Heart right ventricle (tissue), 16 donors: ENCODE measurements at places on chromosomes 1 and 21. TPM values are rescaled to one million over a fixed set of nuclear protein-coding genes. Genes with fewer than 3 reads are reported as not detected.
A peak's percentile ranks its signal among the peaks of the same experiment; 100 is the strongest.

- no peak for DNase-seq
Observed at GRCh38 chr1:21550097-21550496, 40.9 kb downstream of the ALPL start.

DNA sequence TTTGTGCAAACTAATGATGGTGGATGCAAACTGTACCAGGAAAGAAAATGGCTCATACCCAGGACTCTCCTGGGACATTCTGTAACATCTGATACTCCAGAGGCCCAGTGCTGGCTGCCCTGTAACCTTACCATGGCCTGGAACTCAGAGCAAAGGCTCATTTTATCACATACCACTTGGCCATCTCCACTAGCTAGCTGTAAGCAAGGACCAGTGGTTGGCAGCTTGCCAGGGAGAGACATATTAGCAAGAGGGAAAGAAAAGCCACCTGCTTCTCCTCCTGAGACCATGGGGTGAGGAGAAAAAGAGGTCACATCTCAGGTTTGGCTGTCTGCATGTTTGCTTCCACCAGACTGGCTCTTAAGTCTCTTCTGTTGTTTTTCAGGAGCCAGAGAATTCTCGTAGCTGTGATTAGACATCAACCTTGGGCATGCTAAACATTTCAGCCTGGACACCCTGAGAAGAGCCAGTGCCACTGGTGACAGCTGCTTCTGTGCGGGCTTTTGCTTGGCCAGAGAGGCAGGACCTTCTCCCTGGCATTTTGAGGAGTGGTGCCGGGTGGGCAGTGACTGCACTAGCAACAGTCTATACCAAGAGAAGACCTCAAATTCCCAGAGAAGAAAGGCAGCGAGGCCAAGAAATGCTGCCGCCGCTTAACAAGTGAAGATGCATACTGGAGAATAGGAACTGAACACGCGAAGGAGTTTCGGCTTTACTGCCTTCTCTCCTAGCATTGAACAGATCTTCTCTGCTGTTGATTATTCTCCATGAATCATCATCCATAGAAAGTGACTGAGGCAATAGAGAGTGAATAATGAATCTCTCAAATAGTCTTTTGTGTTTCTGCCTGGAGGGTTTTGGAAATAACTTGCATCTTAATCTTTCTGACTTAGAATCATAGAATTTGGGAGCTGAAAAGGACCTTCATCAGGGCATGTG is 6.7 kb upstream of the INKA2 start:
- DNase-seq, result no peak

- no peak for DNase-seq
Observed at GRCh38 chr1:156420205-156421061, 51.4 kb downstream of the RHBG start.

DNA sequence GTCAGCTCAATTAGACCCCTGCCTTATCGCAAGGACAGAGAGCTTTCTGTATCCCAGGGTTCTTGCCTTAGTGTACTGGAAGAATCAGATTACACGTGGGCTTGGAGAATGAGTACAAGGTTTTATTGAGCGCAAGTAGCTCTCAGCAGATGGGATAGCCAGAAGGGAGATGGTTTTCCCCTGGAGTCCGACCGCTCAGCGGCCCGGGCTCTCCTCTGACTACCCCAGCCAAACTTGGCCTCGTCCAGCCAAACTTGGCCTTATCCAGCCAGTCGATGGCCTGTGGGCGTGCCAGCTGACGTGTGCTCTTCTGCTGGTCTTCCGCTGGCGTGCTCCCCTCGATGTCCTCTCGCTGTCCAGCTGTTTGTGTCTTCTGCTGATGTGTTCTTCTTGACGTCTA is 136.9 kb downstream of the SYT14 start:
- no peak for DNase-seq

DNA sequence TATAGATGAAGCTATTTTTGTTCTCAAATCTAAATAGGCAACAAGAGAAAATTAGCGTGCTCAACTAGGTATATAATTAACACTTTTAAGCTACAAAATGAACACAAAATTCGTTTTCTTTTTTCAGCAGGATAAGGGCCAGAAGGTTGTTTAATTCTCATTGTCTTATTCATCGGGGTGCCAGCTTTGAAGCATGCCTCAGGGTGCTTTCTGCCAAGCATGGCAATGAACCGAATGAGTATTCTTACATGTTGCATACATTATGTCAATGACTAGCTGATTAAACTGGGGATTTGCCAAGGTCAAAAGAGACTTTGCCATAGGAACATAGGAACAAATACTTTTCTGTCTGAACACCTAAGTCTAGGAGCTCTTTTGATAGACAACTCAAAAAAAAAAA is 102.0 kb upstream of the MAP1LC3C start:
- DNase-seq, result no peak

DNA sequence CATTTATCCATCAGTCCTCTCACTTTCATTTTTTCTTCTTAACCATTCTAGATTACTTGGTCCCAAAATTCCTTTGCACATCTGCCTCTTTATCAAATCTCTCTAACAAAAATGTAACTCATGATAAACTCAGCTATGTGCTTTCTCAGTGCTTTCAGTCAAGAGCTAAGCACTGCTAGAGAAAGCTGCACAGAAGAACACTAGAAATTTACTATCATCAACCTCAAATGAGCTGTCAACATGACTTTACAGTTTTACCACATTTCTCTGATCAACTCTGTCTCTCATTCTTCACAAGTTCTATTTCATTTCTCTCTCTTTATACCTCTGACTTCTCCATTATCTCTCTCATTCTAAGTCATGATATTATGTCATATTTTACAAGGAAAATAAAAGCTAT is 54.2 kb upstream of the PRKACB start:
- DNase-seq, result no peak

- no peak for DNase-seq
Observed at GRCh38 chr1:234683861-234684632, 74.1 kb upstream of the IRF2BP2 start.

- no peak for DNase-seq
Observed at GRCh38 chr1:248804771-248805681, 20.7 kb downstream of the SH3BP5L start.

- DNase-seq, result no peak
Observed at GRCh38 chr1:231953660-231954059, 327.1 kb downstream of the DISC1 start.

GRCh38 chr1:89598450-89599331 is 34.2 kb upstream of the LRRC8C start:
- no peak for DNase-seq

- no peak for DNase-seq
Observed at GRCh38 chr1:72442262-72442661, 159.9 kb upstream of the NEGR1 start.

DNA sequence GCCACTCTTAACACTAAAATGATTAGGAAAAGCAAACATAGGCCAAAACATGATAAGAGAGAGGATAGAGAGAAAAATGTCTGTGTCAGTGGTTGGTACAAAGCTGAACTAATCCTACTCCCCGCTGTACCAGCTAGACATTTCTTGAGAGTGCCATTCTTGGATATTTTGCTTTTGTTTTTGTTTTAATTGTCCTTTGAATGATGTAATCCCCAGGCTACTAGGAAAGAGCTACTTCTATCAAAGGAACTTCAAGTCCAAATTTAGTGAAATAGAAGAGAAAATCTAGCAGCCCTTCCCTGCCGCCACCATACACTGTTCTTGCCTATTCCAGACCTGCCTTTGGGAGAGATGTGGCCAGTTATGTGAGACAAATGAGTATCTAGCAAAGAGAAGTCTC is 269.6 kb downstream of the GRIK1 start:
- DNase-seq, result no peak

Gene LY9
- not detected for total RNA-seq

- DNase-seq, result no peak
Observed at GRCh38 chr21:34017039-34017961, 56.1 kb upstream of the MRPS6 start.

Gene ANGPTL1
- total RNA-seq, result 16.9 TPM

- no peak for DNase-seq
Observed at GRCh38 chr1:92476071-92476631, 10.6 kb downstream of the GFI1 start.

DNA sequence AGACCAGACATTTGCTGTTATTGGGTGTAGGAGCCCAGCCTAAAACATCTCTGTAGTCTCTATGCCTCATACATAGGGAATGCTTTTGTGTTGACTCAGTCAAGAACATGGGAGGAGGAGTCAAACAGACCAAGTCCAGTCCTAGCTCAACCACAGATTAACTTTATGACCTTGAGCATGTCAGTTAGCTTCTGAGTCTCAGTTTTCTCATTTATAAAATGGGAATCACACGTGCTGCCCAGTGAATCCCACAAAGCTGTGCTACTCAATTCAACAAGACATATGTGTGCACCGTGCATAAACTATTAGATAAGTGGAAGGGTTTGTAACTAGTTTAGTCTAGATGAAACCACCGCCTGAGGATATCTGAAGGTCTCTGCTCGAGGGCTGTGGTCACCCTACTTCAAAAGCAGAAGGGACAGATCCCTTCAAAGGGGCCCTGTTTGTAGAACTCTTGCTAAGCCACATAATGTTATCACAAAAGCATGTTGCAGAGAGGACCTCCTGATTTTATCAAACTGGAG is 109.5 kb upstream of the NFIA start:
- no peak for DNase-seq

DNA sequence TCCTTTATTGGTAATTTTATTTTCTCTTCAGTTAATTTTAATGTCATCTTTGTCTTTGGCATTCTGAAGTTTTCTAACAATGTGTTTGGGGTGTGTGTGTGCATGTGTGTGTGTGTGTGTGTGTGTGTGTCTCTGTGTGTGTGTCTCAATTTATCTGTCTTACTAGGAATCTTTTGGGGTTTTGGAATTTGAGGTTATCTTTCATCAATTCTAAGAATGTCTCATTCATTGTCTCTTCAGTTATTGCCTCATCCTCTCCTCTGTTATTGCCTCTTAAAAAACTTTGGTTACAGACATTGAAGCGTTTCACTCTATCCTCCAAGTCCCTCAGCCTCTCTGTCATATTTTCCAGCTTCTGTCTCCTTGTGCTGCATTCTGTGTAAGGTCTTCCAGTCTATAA is 18.1 kb upstream of the SAMD13 start:
- DNase-seq, result no peak

- peak; percentile 53 for DNase-seq
Observed at GRCh38 chr1:246753670-246754535, 29.7 kb downstream of the SCCPDH start.

Gene NBPF4
- total RNA-seq, result not detected

DNA sequence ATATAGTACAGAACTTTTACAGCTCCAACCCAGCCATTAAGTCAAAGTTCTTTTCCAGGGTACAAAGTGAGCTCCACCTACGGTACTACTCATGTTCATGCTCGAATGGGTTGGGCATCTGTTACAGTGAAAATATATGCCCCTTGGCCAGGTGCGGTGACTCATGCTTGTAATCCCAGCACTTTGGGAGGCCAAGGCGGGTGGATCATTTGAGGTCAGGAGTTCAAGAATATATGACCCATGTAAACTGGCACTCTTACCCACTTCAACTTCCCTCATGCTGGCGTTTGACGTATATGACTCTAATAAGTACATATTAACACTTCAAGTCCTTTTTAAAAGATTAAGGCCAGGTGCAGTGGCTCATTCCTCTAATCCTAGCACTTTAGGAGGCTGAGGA is 71.3 kb upstream of the PKN2 start:
- no peak for DNase-seq

DNA sequence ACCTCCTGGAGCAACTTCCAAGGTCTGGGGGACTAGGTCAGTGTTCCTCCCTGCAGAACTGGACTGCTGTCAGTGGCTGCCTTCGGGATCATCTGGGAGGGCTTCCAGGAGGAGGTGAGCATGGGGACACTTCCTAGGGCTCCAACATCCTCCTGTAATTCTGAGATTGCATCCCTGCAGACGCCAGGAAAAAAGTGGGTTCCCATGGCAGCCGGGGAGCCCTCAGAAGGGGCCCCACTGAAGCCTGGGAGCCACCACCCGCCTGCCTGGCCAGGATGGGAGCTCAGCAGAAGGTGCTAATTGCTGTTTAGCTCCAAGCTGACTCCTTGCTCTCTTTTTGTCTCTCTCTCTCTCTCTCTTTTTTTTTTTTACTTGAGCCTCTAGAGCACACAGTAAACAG is 16.1 kb upstream of the ARF1 start:
- no peak for DNase-seq

DNA sequence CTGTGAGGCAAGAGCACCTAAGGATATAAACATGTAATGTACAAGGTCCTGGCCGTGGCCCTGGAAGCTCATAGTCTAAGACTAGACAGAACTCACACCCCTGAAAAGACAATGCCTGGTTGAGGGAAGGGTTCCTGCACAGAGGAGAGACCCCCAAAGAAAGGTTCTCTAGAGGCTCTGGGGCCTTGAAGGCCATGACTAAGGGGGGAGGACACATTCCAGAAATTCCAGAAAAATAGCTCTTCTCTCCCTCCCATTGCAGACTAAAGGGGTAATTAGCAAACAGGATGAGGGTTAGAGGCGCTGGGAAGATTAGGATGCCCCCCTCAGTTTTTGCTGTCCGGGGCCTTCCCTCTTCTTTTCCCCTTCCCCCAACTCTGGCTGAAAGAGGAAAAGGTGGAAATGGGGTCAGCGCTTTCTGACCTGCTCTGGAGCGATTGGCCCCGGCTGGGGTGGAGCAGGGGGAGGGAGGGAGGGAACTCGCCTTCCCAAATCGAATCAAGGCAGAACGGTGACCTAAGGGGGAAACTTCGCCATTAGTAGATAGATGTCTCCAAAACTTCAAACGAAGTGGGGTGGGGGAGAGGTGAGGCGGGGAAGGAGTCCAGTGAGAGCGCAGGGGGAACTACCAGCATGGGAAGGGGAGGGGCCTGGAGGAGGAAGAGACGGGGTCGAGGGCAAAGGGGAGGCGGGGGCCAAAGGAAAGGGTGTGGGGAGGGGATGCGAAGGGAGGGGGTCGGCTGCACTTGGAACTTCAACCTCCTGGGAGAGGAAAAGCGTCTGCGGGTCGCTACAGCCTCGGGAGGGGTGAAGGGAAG is 11.8 kb downstream of the PAX7 start:
- no peak for DNase-seq

Gene NTNG1
- not detected for total RNA-seq

Gene ADGRL2
- total RNA-seq, result 49.9 TPM

Gene CCDC185
- not detected for total RNA-seq

DNA sequence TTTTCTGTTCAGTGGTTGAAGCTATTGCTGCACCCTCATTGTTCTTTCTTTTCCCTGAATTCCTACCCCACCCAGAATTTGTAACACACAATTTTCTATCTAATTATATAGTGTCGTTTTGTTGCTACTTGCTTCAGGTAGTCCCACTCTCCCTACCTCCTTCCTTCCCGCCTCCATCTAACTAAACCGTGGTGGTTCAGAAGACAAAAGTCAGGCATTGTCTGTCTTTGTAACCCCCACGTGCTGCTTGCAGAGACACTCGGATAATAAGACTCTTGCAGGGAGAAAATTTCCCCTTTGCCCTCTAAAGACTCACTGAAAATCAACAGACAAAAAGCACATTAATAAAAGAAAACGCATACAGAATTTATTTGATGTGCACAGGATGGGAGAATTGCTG is 46.2 kb upstream of the BTG3 start:
- no peak for DNase-seq

- no peak for DNase-seq
Observed at GRCh38 chr1:229567109-229567868, 8.8 kb upstream of the ABCB10 start.

Gene HENMT1
- total RNA-seq, result 0.79 TPM

- DNase-seq, result no peak
Observed at GRCh38 chr1:90356991-90357390, 360.1 kb downstream of the BARHL2 start.
